Type B pancreatic cell (in vitro differentiated cells): ENCODE measurements at places on chromosomes 6 and 20.

DNA sequence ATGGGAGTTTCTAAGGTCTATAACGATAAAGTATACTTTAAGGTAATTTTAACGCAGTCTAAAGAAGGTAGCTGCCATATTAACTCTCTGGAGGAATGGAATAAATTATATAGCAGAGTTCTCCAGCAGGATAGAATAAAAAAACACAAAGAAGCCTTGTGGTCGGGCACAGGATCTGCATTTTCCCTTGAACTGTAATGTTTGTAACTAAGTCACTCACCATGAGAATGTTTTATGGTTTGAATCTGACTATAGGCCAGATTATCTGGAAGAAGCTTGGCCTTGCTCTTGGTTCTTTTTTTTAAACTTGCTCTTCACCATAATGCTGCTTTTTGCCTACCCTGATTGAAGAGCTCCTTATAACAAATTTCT is 238.8 kb upstream of the NOX3 start:
- DNase-seq, result no peak
- no peaks in the 10 kb centered on the region for H3K27me3 ChIP-seq
- no peaks in the 10 kb centered on the region for H3K36me3 ChIP-seq
- peaks cover 13% of the 10 kb centered on the region for H3K4me1 ChIP-seq

DNA sequence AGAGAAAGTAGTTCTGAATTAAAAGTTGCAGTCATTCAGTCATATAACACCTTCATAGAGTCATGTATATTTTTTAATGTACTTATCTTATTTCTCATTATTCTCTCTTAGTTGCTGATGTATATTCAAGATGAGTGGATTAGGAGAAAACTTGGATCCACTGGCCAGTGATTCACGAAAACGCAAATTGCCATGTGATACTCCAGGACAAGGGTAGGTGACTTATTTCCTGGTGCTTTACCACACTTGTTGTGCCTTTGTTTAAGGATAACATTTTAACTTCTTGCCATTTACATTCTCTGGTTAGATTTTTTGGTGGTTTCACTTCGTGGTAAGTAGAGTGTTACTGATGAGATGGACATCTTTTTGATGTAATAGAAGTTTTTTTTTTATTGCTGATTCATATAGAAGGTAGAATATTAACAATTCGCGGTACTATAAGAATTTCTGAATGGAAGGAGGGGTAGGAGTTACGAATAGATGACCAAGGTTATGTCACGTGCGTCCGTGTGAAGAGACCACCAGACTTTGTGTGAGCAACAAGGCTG is 120.5 kb downstream of the NCOA3 start:
- H3K4me1 ChIP-seq, result peaks cover 5% of the 10 kb centered on the region
- H3K27me3 ChIP-seq, result no peaks in the 10 kb centered on the region
- DNase-seq, result no peak
- peaks cover 15% of the 10 kb centered on the region for H3K36me3 ChIP-seq
- H3K27ac ChIP-seq, result peak overlapping the region; percentile 65

DNA sequence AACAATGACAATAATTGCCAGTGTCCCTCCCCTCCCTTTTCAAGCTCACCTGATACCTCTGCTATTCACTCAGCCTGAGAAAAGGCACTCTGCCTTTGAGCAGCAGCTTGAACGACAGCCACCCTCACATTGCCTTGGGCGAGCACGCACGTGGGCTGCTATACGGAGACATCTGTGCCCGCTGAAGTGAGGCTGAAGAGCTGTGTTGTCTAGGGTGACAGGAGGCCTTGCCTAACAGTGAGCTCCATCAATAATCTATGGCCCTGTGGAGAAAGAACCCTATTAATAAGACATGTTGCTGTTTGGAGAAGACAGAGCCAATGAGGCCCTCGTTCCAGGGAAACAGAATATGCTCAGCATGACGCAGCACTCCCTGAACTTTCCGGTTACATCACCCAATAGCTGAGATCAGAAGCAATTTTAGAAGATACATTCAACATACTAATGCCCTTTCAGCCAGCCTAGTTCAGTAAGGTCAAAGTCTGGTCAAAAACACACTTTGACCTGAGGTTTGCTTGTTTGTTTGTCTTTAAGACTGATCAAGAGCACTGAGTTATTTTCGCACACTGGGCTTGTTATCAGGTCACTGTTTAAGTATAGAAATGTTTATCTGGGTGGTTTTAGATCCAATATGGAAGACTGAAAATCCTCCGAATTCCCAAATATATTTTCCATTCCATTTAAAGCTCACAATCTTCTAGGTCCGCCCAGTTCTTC is 30.6 kb downstream of the RBM24 start:
- H3K4me1 ChIP-seq, result peaks cover 15% of the 10 kb centered on the region
- DNase-seq, result no peak

GRCh38 chr6:124470803-124471202 is 491.4 kb upstream of the RNF217 start:
- DNase-seq, result no peak
- H3K4me1 ChIP-seq, result no peaks in the 10 kb centered on the region
- H3K27me3 ChIP-seq, result no peaks in the 10 kb centered on the region
- H3K4me3 ChIP-seq, result no peak overlapping the region
- no peaks in the 10 kb centered on the region for H3K36me3 ChIP-seq

DNA sequence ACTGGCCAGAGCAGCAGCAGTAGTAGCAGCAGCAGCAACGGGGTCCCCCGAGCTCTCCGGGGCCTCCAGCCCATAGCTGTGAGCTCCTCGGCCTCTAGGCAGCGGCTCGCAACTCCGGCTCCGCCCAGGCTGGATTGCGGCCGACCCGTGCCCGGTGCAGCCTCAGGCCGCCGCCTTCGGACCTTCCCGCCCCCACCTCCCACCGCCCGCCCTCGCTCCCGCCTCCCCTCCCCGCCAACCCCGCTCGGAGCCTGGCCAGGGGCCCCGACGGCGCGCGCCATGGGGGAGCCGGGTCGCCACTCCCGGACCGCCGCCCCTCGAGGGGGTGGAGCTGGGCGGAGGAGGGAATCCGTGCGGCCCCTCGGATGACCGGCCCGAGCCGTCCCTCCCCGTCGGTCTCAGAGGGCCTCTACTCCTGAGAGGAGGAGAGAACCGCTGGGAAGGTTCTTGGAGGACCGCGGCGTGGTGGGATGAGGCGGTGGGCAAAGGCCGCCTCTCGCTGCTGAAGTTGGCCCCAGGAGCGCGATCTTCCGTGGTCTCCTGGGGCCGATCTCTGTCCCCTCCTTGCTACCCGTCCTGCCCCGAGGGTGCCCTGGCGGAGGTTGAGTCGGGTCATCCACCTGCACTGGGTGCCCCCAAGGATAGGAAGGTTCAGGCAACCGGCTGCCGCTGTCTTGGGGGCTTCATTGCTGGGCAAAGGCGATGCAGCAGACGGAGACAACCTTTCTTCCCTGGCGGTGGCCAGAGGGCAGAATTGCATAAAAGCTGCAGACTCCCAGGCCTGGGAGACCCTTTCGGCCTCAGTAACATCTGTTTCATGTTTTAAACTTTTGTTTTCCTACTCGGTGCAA is at the start of gene ADAM33:
ADAM33 (minus strand) TSS at position 80 of the 851 bp plus-strand sequence; CDS start at position 74, 6 bp downstream.
- no peak for DNase-seq
- peak within 1 kb of the TSS; percentile 79 for H3K4me3 ChIP-seq
- H3K27me3 ChIP-seq, result peaks cover 67% of the 10 kb centered on the region
- no peak within 1 kb of the TSS for H3K27ac ChIP-seq
- H3K4me1 ChIP-seq, result peaks cover 17% of the 10 kb centered on the region
- no peaks in the 10 kb centered on the region for H3K36me3 ChIP-seq

DNA sequence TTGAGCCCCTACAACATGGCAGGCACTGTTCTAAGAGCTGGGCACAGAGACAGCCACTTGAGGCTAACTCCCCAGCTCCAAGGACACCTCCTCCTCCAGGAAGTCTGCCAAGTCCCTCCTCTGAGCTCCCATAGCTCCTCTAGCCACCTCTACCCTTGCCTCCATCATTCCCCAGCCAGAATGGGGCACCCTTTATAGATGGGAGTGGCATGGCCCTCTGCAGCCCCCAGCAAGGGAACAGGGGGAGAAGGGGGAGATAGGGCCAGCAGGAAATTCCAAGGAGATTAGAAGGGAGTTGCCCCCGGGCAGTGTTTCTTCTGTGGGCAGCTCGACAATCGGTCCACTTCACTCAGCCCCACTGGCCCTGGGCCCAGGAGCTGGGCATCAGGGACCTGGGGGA is 19.7 kb upstream of the TLDC2 start:
- no peak overlapping the region for H3K4me3 ChIP-seq
- peaks cover 8% of the 10 kb centered on the region for H3K36me3 ChIP-seq
- H3K4me1 ChIP-seq, result peaks cover 35% of the 10 kb centered on the region
- H3K27ac ChIP-seq, result peak overlapping the region; percentile 74
- no peak for DNase-seq

DNA sequence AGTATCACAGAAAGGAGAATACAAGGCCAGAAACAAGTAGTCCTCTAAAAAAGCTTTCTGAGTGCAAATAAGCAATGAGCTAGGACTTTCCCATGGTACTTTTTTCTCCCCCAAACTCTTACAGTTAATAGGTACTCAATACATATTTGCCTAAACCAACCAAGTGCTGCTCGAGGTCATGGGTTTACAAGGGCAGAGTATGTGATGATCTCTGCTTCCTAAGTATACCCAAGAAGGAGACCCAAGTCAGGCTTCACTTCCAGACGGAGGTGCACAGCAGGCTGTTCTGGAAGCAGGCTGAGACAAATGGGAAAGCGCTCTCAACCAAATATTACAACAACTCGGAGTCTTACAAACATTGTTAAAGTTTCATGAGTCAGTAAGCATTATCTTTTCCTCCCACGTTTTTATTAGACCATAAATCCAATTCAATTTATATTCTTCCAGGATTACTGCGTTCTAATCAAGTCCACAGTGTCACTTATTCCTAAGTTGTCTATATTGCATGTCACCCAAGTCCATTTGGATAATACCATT is 8.1 kb downstream of the FYN start:
- peaks cover 41% of the 10 kb centered on the region for H3K4me1 ChIP-seq
- H3K27ac ChIP-seq, result no peak overlapping the region
- no peak overlapping the region for H3K4me3 ChIP-seq
- DNase-seq, result no peak

- no peaks in the 10 kb centered on the region for H3K27me3 ChIP-seq
- H3K4me1 ChIP-seq, result peaks cover 40% of the 10 kb centered on the region
- no peak for DNase-seq
- H3K36me3 ChIP-seq, result no peaks in the 10 kb centered on the region
- H3K4me3 ChIP-seq, result no peak overlapping the region
Measured at GRCh38 chr6:3509336-3509735, 52.5 kb upstream of the SLC22A23 start.

DNA sequence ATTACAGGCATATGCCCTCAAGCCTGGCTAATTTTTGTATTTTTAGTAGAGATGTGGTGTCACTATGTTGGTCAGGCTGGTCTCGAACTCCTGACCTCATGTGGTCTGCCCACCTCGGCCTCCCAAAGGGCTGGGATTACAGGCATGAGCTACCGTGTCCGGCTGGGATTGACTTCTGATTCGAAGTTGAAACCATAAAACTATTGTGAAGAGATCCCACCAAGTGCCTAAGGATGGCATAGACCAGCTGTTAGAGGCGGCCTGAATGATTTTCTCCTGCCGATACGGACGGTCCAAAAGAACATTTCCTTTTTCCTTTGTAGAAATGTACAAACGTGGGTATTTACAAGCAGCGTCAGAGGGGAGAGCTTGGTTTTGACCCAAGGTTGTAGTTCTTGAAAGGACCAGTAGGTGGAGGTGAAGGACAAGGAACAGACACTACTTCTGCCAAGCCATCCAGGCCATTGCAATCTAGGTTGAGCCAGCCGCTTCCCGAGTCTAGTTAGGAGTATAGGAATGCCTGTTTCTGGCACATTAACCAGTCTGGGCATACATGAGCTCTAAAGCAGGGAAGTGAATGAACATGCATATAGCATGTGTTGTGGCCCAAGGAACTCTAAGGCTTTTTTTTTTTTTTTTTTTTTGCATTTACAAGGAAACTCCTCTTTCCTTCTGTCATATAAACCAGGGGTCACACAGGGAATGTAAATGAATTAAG is 29.0 kb downstream of the MOCS3 start:
- H3K36me3 ChIP-seq, result no peaks in the 10 kb centered on the region
- H3K27me3 ChIP-seq, result peaks cover 3% of the 10 kb centered on the region
- no peak overlapping the region for H3K4me3 ChIP-seq
- DNase-seq, result no peak

GRCh38 chr6:38638941-38639497 is 710 bp downstream of the BTBD9 start:
- H3K36me3 ChIP-seq, result no peaks in the 10 kb centered on the region
- DNase-seq, result no peak
- peaks cover 10% of the 10 kb centered on the region for H3K4me1 ChIP-seq
- H3K27ac ChIP-seq, result peak overlapping the region; percentile 85
- H3K4me3 ChIP-seq, result peak overlapping the region; percentile 87

DNA sequence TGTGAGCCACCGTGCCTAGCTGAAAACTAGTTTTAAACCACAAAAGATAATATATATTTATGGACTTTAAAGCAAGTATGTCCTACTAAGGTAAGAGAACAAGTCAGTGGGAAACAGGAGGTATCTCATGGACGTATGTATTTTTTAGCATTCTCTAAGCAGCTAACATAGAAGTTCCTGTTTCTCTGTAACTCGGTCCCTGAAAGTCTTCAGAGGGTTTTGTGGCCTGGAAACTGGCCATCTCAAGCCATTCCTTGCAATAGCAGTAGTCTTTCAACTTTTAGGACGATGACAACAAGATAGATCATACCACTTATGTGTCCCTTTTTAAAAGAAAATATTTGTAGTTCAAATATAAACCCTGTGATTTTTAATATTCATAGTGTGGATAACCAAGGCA is 95.6 kb upstream of the RALGAPA2 start:
- no peak overlapping the region for H3K27ac ChIP-seq
- H3K36me3 ChIP-seq, result no peaks in the 10 kb centered on the region
- H3K27me3 ChIP-seq, result peaks cover 25% of the 10 kb centered on the region
- H3K4me1 ChIP-seq, result no peaks in the 10 kb centered on the region
- DNase-seq, result no peak

DNA sequence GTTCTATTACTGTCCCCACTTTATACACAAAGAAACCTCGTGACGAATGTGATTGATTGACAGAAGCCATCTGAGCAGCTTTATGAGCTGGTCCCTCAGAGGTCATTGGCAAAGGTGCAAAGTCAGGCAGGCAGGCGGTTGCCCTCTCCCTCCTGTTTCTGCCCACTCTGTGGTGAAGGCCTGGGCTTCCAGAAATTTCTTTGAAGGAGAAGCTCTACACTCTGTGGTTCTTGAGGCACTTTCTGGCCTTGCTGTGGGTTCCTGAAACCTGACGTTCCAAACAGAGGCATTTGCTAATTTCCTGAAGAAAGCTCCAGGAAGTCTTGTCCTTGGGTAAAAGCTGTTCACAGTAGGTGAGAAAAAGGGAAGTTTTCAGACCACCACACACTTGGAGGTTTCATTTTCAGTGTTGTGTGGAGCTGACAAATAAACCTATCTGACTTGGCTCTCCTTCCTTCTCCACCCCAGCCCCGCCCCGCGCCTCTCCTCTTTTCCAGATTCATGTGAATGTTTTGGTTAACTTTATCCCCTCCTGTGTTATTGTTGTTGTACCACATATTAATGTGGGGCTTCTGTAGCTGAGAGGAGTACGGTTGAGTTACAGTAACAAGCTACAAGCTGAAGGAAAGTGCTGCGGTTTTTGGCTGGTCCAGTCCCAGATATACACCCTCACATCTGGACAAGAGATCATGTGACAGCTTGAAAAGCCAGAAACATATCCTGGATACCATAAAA is 274.1 kb downstream of the CLIC5 start:
- H3K4me3 ChIP-seq, result no peak overlapping the region
- no peaks in the 10 kb centered on the region for H3K36me3 ChIP-seq
- peaks cover 13% of the 10 kb centered on the region for H3K4me1 ChIP-seq
- no peaks in the 10 kb centered on the region for H3K27me3 ChIP-seq
- DNase-seq, result no peak
- peak overlapping the region; percentile 55 for H3K27ac ChIP-seq
